ENCODE measurements at places on chromosomes 5 and 9. TPM values are rescaled to one million over a fixed set of nuclear protein-coding genes. Genes with fewer than 3 reads are reported as not detected.

- no peak for DNase-seq
Observed at GRCh38 chr5:68071282-68071632, 144.3 kb upstream of the PIK3R1 start.

- no peak for DNase-seq
Observed at GRCh38 chr5:52746539-52746938, 41.2 kb upstream of the ITGA1 start.

DNA sequence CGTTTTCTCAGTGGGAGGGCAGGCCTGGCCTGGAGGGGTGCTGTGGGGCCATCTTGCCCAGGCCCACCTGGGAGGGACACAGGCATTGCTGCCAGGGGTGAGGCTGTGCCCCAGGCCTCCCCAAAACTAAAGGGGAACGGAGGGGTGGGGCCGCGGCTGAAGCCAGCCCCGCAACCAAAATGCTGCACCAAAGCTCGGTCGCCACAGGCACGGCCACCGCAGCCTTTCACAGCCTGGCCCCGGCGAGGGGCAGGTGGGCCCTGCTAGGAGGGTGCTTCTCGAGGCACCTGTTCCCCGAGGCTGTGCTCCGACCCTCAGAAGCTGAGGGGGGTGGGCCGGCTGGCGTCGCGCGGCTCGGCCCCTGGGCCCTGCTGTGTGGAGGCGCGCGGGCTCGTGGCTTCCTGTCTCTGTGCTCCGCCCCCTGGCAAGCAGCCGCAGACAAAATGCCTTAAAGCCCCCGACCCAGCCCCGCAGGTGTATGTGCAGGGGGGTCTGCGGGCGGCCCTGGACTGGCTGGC is 57.6 kb downstream of the JAK2 start:
- DNase-seq: no peak

DNA sequence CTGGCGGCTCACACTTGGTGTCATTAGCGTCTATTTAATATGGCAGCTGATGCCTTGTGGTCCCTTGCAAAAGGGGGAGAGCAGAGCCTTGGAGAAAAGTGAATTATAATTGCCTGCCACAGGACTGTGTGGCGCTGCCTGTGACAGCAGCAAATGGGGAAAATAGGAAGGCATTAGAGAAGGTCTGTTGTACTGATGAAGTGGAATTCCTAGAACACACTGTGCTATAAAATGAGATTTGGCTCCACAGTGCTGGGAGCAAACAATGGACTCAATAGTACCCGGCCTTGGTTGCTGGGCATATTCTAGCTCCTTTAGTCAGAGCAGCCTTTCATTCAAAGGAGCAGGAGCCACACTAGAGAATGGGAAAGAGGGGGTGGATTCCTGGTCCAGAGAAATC is 21.3 kb downstream of the SEMA6A start:
- DNase-seq: no peak

The FOXD4 gene
- 0.16 TPM for polyA plus RNA-seq

The OLFM1 gene
- 0.10 TPM for polyA plus RNA-seq

DNA sequence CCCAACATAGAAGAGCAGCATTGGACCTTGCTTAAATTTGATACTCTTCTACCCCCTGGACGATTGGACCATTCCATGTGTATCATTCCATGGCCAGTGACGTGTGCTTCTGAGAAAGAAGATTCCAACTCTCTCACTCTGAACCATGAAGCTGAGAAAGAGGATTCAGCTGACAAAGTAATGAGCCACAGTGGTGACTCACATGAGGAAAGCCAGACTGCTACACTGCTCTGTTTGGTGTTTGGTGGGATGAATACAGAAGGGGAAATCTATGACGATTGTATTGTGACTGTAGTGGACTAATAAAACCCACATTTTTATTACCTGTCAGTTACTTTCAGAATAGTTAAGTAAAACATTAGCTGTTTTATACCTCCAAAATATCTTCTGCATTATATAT is 7.5 kb downstream of the HSPA5 start:
- DNase-seq: peak; percentile 98

GRCh38 chr9:105244003-105244733 is at the start of gene SLC44A1:
Gene SLC44A1 (plus strand): TSS chr9:105244651. CDS start chr9:105244869, 218 bp downstream.
- DNase-seq: peak; percentile 91

DNA sequence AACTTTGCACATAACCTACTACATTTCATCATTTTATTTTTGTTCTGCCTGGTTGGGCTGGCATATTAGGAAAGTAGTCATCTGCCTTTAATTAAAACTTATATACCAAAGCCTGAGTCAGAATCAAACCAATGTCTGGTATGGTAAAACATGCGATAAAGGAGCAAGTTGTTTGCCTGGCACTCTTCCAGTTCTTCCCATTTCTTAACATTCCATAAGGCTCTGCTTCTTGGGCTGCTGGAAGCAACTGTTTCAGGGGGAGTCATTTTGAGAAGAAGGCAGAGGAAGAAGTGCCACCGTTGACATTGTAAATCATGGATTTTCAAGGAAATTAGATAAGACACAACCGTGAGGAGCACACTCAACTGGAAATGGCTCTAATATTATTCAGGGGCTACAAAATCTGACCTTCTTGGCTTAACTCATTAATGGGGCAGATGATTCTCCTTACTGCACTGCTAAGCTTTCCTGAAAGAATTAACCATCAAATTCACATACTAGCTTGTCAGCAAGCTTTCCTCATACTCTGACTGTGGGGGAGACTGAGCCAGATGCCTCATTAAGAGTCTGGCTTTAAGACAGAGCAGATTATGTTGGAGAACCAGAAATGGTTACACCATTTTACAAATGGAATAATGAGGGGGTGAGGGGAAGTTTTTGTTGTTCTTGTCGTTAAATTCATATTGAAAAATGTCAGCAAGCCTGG is 391.0 kb downstream of the TMEM232 start:
- no peak for DNase-seq

- no peak for DNase-seq
Observed at GRCh38 chr9:130433168-130433946, 11.4 kb upstream of the ASS1 start.

GRCh38 chr5:9452181-9452580 is 93.7 kb downstream of the SEMA5A start:
- DNase-seq: no peak

The LECT2 gene
- not detected for polyA plus RNA-seq

The RNF224 gene
- not detected for polyA plus RNA-seq

- DNase-seq: no peak
Observed at GRCh38 chr9:38039090-38039906, 29.7 kb downstream of the SHB start.

DNA sequence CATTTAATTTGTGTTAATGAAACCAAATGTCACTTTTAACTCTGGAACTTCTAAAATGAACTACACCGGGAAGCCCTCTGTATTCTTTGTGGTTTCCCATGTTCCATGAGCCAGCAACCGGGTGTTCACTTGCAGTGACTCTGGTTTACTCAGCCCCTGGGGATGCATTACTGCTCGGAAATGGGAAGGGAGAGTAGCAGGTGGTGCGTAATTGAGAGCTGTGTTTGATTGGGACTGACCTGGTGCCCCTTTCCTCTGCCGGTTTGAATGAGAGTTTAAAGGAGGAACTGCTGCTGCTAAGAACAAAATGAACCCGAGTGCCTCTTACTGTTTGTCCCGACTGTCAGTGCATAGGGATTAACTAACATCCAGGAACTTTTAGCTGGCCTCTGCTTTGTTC is 100.1 kb upstream of the DHFR start:
- no peak for DNase-seq

DNA sequence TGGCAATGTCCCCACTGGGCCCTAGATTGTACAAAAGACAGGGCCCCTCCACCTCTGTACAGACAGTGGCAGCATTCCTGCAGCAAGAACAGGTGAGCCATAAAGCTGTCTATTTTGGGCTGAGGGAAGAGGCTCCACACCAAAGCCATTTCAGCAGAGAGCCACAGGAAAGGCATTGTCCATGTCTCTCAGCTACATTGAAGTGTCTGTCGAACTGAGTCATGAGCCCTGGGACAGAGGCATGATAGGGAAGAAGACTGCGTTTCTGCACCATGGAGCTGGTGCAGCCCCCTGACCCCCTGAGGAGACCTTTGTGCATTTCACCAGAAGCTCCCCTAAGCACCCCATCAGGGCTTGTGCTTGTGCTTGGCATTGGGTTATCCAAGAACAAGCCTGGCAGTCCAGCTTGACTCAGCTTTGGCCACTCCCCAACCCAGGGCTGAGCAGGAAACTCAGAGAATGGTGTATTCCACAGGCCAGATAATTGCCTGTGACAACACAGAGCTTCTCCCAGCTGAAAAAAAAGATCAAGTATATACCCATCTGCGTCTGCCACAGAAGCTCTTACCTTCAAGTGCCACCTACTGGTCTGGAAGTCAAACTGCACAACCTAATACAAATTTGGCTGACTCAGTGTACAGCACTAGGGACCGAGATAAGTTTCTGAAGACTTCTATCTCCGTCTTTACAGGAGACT is 5.9 kb upstream of the FRMD3 start:
- no peak for DNase-seq

The CYSRT1 gene
- 1.0 TPM for polyA plus RNA-seq

DNA sequence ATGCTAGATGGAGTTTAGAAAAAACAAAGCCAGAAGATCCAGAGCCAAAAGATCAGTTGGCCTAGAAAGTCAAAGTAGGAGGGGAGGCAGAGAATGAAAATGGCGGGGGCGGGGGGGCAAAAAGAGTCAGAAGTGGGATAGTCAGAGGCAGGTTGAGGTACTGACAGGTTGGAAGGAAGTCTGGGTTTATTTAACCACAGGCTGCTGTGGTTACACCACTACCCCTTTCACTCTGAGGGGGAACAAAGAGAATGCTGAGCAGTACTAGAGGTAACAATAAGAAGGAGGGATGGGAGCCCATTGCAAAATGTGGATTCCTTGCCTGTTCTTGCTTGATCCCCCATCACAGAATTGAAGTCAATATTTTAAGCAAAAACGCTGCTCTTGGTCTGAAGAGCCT is 111.8 kb downstream of the CAVIN4 start:
- no peak for DNase-seq

GRCh38 chr5:34001241-34001841 is 6.5 kb downstream of the AMACR start:
- DNase-seq: no peak

The NR5A1 gene
- not detected for polyA plus RNA-seq

DNA sequence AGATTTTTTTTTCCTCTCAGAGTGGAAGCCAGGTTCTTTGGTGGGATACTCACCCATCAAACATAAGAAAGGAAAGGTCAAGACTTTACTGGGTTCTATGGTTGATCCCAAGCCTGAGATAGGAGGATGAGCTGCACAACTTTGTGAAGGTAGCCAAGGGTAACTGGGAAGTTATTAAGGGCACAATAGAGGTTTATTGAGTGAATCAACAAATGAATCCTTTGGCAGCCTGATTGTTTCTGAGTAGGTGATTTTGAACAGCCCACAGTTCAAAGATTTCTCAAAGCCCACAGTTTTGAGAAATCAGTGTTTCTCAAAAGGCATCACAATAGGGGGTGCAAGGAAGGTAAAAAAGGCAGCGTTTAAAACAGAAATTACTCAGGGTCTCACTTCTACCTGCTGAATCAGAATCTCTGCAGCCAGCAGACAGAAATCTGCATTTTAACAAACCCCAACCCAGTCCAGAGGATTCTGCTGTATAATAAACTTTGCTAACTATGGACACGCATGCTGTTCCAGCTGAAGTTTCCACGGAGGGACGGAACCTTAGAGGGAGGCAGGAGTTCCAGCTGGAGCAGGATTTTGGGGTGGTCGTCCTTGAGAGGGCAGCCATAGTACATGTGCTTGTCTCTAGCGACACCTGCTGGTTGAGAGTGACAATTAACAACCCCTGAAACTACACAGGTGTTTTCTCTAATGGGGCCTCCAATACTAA is 32.7 kb upstream of the FSD1L start:
- DNase-seq: no peak

DNA sequence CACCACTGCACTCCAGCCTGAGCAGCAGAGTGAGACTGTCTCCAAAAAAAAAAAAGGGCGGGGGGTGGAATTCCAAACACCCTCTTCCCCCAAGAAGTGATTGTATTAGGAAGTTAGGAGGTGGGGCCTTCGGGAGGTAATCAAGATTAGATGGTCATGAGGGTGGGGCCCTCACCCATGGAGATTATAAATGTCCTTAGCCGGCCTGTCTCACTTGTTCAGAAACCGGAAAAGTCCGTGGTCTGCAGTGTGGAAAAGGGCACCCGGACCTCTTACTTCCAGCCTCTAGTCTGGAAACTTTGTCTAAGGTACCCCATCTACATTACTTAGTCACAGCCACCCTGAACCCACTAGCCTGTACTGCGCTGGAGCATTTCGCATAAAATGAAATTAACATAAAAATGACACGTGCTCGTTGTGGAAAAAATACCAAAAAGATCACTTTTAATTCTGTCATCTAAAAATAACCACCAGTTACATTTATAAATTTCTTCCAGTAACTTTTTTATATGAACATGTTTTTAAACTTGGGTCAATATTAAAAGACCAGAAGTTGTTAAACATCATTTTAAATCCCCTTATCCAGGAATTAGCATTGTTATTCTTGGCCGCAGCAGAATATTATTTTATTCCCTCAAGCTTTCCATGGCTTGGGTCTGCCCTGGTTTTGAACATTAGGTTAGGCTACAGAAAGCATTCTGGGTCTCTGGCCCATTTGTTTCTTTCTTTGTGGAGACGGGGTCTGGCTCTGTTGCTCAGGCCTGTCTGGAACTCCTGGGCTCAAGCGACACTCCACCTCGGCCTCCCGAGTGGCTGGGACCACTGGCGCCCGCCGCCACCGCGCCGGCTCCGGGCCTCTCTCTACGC is 1.2 kb upstream of the CKS2 start:
- peak; percentile 6 for DNase-seq

The ENTPD8 gene
- polyA plus RNA-seq: not detected

DNA sequence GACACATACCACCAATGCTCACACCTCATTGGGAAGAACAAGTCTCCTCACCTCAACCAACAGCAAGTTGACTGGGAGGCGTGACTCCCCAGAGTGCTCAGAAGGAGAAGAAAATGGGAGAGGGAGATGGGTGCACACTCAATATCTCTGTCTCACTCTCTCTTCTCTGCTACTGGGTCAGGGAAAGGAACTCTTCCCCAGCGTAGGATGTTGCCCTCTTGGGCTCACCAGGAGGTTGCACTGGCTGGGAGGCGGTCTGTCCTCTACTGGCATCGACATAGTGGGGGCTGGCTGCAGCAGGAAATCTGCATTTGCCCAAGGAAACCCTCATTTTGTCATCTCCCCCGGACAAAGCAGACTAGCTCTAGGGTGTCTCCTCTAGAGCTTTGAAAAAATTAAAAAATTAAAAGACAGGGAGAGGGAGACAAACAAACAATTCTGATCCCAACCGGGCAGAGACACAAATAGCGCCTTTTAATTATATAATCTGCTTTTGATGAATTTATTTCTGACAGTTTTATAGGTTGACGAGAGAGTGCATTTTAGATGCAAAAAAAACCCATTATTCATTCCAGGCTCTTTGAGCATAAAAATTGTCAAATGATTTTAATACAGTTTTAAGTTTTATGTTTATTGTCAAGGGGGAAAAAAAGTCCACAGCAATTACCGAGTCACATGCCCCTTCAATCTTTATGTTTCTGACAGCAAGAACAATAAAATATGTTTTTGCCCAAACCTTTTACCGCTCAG is 179.3 kb upstream of the MVB12B start:
- DNase-seq: no peak

- no peak for DNase-seq
Observed at GRCh38 chr5:18712936-18713485, 1078.8 kb downstream of the TAF11L14 start.
